Caudate nucleus (tissue), 63 donors: ENCODE measurements at places on chromosomes 11 and 22.

DNA sequence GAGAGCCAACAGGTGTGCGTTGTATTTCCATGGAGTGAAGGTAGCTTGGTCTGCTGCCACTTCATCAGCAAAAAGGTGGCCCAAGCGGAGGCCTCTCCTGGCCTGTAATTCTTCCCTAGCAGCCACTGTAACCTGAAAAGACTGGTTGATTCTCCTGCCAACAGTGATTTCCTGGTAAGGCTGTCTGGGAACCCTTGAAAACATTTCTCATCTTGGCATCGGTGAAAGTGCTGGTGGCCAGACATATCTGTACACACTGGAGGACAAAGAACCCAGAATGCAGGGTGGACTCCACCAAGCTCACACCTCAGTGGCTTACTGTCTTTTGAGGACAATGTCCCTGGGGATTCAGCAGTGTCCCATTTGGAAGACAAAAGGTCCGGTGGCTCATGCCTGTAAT is 128.0 kb downstream of the TRIM29 start:
- DNase-seq, result no peak

DNA sequence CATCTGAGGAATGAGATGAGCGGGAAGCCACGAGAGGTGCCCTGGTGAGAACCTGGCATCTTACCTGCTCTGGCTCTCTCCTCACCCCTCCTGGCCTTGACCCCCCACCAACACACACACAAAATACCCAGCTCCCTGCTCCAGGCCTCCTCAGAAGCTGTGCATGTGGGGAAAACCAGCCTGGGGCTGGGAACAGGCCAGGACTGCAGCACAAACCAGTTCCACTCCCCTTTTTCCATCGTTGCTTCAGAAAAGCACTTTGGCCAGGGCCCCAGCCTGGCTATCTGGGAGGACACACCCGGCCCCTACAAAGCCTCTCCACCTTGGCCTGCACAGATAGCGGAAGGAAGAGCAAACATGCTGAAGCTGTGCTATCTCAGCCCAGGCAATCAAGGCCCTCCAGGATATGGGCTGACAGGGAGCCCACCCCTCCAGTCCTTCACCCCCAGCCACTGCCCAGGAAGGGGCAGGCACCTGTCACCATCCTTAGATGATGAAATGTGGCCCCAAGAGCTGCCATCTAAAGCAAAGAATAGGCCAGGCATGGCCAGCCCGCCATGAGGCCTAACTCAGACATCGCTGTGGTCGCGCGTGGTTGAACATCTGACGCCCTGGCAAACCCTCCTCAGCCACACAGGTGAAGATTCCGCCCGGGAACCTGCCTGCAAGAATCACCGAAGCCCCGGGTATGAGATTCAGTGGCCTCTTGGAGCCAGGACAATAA is 35.4 kb downstream of the PISD start:
- DNase-seq, result no peak

DNA sequence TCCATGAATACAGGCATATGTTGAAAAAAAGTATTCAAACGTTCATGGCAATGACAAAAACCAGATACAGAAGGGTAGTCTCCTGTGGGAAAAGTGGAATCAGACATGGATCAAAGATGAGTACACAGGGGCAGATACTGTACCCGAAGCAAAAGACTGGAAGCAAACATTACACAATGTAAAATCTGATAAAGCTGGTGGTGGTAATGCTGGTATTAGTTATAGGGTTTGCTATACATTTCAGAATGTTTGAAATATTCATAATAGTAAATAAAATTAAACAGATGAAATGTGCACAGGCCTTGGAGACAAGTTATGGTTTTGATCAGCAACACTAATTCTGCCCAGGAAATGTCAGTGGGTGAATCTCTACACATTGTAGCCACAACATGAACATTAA is 607.6 kb downstream of the SOX6 start:
- DNase-seq, result no peak

GRCh38 chr11:45348729-45349128 is 62.6 kb upstream of the SYT13 start:
- DNase-seq, result no peak

GRCh38 chr22:20138868-20139267 is 7.3 kb downstream of the ZDHHC8 start:
- DNase-seq, result no peak

- no peak for DNase-seq
These were observed 2.1 kb upstream of the KIAA1671 start for GRCh38 chr22:24950272-24950902.

DNA sequence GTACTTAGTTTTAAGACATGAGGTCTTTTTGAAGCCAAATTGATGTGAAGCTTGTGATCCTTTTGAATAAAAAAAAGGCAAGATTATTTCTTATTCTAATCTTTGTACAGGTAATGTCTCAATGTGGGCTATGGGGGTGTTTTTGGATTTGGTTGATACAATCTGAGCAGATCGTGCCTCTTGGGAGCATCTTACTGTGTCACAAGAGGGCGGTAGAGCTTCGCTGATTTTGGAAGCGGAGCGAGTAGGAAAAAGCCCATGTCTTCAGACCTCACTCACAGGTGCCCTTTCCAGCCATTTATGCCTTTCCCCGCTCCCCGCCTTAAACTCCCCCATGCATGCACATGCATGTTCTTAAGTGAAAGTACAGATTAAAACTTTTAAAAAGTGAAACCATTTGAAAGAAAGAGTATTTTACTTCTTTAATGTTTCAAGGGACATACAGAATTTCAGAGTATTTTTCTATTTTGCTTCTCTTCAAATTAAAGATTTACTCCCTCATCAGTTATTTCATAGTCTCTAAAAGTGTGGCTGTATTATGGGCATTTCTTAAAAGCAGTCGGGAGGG is 18.8 kb downstream of the DDX25 start:
- DNase-seq, result no peak

DNA sequence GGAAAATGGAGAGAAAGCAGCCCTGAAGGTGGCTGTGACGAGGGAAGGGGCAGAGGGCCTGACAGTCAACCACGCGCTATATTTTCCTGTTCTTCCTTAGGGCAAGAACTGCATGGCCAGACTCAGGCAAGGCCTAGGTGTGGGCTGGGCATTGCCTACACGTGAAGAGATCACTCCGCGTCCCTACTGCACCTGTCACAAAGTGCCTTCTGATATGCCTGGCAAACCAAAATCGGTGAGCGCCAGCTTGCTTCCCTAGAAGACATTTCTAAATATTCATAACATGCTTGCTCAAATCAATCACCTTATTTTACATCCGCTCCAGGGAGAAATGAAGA is 6.3 kb downstream of the TMEM121B start:
- no peak for DNase-seq

- DNase-seq, result no peak
These were observed 16.9 kb downstream of the RSPH14 start for GRCh38 chr22:23124611-23125511.

GRCh38 chr11:82683029-82683428 is 50.6 kb downstream of the FAM181B start:
- DNase-seq, result no peak

GRCh38 chr11:95556342-95557163 is 233.0 kb downstream of the FAM76B start:
- no peak for DNase-seq

DNA sequence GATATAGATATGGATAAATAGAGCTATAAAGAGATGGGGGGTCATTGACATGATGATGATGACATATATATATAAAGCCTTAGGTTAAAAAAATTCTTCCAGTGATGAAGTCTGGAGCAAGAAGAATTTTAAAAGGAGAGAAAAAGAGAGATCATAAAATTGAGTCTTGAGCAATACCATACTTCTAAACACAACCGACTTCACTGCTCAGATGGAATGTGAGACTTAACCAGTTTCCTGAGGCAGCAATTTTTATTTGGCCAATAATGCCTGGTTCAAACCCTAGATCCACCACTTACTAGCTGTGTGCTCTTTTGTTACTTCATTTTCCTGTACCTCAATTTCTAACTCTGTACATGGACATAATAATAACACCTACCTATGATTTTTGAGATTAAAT is 229.5 kb downstream of the TTC28 start:
- no peak for DNase-seq

- no peak for DNase-seq
These were observed 17.2 kb downstream of the SLC5A4 start for GRCh38 chr22:32237906-32238305.

GRCh38 chr11:123235656-123236261 is 40.7 kb upstream of the CLMP start:
- no peak for DNase-seq

DNA sequence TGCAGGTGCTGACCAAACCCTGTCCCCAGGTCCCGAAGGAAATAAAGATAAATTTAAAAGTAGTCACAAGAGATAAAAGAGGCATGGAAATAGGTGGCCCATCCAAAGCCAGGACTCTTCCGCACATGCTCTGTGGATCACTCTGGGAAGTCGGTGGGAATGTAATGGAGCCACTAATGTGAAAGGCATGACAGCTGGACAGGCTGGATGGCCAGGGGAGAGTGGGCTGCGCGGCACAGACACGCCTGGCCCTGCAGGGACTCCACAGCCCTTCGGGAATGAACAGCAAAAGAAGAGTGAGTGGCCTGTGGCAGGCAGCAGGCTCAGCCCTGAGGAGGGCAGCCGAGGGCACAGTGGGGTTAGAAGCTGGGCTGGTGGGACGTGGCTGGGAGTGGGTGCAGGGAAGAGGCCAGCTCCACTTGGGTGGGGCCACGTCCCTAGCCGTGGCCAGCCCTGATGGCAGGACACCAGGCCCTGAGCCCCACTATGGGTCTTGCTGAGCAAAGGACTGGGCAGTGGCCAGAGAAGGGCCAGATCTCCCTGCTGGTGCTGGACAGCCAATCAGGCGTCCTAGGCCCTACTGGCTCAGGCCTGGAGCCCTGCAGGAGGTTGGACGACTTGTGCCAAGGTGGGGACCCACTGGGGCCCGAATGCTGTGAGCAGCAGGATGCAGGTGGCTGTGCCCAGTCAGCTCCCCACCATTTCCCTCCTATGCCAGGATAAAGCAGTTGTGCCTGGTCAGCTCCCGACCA is 31.3 kb upstream of the GNB1L start:
- no peak for DNase-seq

GRCh38 chr11:15114501-15115475 is at the start of gene INSC:
Gene INSC, plus strand, starts transcription at chr11:15114923. Its CDS starts 34,252 bp downstream, at chr11:15149175.
- DNase-seq, result no peak

DNA sequence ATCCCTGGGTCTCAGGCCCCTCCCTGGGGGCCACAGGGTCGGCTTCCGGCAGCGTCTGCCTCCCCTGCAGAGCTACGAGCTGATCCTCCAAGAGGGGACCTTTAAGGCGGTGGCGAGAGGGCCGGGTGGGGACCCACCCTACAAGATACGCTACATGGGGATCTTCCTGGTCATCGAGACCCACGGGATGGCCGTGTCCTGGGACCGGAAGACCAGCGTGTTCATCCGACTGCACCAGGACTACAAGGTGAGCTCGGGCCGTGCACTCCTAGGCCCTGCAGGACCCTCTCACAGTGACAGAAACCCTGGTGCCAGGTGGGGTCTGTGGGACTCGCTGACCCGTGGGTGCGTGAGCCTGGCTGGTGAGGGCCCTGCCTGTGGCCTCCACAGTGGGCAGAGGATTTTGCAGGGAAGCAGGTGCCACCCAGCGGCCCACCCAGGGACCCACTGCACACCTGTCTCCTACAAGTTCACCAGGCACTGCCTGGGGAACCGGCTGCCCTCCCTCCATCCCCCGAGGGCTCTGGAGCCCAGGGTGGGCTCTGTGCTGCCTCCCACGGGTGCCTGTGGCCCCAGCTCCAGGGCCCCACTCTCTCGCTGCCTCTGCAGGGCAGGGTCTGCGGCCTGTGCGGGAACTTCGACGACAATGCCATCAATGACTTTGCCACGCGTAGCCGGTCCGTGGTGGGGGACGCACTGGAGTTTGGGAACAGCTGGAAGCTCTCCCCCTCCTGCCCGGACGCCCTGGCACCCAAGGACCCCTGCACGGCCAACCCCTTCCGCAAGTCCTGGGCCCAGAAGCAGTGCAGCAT is 13.7 kb downstream of the MUC5B start:
- no peak for DNase-seq

- DNase-seq, result no peak
These were observed 482.8 kb downstream of the SOX6 start for GRCh38 chr11:15873501-15873900.

DNA sequence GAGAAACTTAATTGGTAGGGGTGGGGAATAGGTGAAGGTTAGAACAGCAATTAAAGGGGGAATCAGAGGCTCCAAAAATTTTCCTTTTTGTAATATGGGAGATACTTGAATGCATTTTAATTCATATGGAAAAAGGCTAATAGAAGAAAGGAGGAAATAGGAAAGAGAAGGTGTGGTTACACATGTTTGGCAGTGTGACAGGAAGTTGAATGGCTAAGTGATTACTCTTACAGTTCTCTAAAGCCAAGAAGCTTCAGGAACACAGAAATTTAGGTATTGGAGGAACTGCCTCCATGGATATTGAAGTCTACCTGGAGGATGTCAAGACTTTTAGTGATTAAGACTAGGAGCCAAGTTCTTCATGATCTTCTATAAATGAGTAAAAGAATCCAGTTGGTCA is 6.3 kb downstream of the NXPE2 start:
- no peak for DNase-seq

DNA sequence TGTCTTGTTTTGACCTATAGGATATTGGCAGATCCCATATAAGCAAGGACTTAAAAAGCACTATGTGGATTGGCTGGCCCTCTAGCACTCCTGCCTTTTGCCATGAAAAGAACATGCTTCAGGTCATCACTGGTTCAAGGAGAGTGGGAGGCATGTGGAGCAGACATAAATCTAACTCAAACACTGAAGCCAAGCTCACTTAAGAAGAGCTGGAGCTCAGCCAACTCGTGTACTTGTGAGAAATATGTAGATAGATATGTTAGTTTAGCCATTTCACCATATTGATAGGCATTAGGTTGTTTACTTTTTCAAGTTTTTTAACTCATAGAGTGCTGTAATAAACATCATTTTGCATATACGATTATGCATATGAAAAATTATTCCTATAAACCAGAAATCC is 19.9 kb upstream of the BBOX1 start:
- no peak for DNase-seq

- DNase-seq, result no peak
These were observed 30.6 kb downstream of the PAX6 start for GRCh38 chr11:31780480-31780971.

GRCh38 chr22:47432683-47433082 is 670.2 kb downstream of the TBC1D22A start:
- DNase-seq, result no peak

DNA sequence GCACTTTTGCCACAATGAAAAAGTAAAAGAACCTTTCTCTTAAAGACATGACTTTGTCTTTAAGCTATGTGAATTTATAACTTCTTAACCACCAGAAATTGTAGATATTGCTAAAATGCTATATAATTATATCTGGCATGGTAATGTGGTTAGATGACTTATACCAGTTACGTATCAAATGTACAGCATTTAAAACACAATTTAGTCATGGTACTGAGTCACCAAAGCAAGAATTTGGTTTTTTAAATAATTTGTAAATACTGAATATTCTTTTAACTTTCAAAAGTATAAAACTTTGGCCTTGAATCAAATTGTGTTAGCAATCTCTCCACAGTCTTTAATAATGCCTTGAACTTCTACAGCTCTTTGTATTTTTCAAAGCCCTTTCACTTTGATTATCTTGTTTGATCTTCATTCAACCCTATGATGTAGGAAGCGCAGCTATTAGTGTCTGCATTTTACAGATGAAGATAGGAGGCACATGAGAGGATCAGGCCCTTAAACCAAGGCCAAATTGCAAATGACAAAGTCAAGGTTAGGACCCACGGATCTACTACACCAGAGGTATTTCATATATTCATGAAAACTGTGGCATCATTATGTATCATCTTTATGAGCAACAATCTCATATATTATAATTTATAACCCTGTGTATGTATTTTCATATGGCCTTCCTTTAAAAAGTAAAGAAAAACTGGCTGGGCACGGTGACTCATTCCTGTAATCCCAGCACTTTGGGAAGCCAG is 4.4 kb upstream of the SYTL2 start:
- DNase-seq, result no peak

GRCh38 chr11:6354651-6355485 is 34.6 kb upstream of the CAVIN3 start:
- no peak for DNase-seq
